Effector memory CD4-positive, alpha-beta T cell (primary cell): ENCODE measurements at places on chromosomes 5 and 9.

DNA sequence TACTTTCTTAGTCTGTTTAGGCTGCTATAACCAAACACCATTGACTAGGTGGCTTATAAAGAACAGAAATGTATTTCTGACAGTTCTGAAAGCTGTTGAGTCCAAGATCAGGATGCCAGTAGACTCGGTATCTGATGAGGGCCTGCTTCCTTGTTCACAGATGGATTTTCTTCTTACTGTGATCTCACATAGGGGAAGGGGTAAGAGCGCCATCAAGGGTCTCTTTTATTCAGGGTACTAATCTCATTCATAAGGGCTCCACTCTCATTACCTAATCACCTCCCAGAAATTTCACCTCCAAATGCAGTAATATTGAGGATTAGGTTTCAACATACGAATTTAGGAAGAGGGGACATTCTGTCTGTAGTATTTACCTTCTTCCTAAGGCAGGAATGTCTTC is 384.0 kb upstream of the DMAC1 start:
- no peaks in the 10 kb centered on the region for H3K36me3 ChIP-seq
- H3K4me3 ChIP-seq: no peak overlapping the region
- no peak overlapping the region for H3K27ac ChIP-seq
- DNase-seq: no peak
- H3K27me3 ChIP-seq: no peaks in the 10 kb centered on the region
- H3K4me1 ChIP-seq: no peaks in the 10 kb centered on the region

DNA sequence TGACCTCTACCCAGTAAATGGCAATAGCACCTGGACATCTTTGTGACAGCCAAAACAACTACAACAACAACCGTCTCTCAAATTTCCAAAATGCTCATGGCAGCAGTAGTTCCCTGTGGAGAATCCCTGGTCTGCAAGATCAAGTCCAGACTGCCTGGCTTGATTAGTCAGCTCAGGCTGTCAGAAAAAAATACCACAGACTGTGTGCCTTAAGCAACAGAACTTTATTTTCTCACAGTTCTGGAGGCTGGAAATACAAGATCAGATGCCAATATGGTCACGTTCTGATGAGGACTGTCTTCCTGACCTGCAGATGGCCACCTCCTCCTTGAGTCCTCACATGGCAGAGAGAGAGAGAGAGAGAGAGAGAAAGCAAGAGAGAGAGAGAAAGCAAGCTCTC is 52.3 kb upstream of the MOCS2 start:
- no peaks in the 10 kb centered on the region for H3K4me1 ChIP-seq
- no peak overlapping the region for H3K4me3 ChIP-seq
- DNase-seq: no peak
- H3K27me3 ChIP-seq: no peaks in the 10 kb centered on the region
- H3K36me3 ChIP-seq: no peaks in the 10 kb centered on the region
- H3K27ac ChIP-seq: no peak overlapping the region

GRCh38 chr9:38212016-38212415 is 143.0 kb upstream of the SHB start:
- H3K4me3 ChIP-seq: no peak overlapping the region
- DNase-seq: no peak
- no peaks in the 10 kb centered on the region for H3K4me1 ChIP-seq

DNA sequence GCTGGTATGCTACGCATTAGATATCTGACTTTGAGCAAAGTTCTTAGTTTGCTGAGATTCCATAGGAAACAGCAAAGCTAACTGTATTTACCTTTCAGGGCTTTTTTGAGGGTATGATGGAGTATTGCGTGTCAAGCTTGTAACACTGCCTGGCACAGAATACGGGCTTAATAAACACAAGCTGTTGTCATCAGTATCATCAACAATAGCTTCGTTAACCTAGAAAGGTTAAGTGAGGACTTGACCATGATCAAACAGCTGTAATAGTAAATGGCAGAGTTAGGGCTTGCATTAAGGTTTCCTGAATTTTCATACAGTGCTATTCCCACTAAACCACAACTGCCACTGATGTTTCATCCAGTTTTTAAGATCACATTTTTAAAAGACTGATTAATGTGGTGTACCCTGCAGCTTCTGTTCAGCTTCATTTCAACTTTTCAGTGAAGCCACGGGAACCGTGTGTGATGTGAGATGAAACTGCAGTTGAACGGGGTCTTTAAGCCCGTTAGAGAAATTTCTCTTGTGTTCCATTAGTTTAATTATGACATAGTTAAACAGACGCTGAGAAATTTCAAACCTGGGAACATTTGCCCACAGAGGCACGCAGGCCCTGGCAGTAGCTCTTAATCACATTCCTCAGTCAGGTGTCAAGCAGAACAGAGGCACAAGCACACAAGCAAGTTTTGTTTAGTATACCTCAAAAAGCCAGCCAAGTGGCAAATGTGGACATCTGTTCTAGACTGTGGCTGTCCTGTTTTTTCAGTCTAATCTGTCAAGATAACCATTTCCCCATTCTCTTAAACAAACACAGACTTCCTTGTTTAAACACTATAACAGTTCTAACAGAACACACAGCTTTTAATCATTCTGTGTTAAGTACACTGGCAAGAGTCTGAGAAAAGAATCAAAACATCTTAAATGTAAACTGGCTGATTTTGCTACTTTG is 147.1 kb downstream of the ZNF608 start:
- H3K27me3 ChIP-seq: no peaks in the 10 kb centered on the region
- H3K4me1 ChIP-seq: no peaks in the 10 kb centered on the region
- H3K4me3 ChIP-seq: no peak overlapping the region
- H3K36me3 ChIP-seq: no peaks in the 10 kb centered on the region
- DNase-seq: no peak
- no peak overlapping the region for H3K27ac ChIP-seq

DNA sequence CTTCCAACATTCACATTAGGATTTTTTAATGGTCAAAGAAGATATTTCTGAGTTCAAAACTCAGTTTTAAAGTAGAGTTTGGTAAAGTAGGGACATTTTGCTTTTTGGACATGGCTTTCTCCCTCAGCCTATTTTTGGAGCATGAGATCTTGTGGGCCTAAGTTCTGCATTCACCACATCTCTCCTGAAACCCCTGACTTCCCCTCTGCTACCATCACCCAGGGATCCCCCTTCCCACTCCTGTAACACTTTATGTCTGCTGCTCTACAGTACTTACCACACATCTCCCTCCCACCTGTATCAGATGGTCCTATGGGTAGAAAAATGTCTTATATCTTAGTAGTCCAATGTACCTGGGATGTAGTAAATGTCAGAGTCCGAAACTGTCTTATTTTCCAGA is 48.2 kb upstream of the JAK2 start:
- no peaks in the 10 kb centered on the region for H3K36me3 ChIP-seq
- DNase-seq: no peak
- H3K4me1 ChIP-seq: peaks cover 14% of the 10 kb centered on the region
- H3K27me3 ChIP-seq: no peaks in the 10 kb centered on the region
- H3K4me3 ChIP-seq: no peak overlapping the region
- no peak overlapping the region for H3K27ac ChIP-seq

- peaks cover 15% of the 10 kb centered on the region for H3K4me1 ChIP-seq
- DNase-seq: no peak
- H3K27me3 ChIP-seq: no peaks in the 10 kb centered on the region
These were observed 1.0 kb downstream of the TBC1D2 start for GRCh38 chr9:98254228-98255060.

DNA sequence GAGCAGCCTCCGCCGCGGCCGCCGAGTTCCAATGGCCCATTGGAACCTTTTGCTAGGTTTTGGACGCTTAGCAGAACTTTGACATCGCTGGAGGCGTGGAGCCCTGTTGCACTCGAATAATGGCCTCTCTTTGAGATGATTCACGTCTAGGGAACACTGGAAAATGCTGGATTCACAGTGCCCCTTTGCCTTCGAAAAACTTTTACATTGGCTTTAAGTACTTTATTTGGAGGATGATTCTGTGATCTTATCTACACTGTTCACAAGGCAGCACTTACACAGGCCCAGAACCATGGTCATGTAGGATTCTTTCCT is 536 bp upstream of the PPIC start:
- H3K27ac ChIP-seq: no peak overlapping the region
- peaks cover 22% of the 10 kb centered on the region for H3K27me3 ChIP-seq
- no peak overlapping the region for H3K4me3 ChIP-seq
- no peak for DNase-seq
- H3K4me1 ChIP-seq: peaks cover 19% of the 10 kb centered on the region

DNA sequence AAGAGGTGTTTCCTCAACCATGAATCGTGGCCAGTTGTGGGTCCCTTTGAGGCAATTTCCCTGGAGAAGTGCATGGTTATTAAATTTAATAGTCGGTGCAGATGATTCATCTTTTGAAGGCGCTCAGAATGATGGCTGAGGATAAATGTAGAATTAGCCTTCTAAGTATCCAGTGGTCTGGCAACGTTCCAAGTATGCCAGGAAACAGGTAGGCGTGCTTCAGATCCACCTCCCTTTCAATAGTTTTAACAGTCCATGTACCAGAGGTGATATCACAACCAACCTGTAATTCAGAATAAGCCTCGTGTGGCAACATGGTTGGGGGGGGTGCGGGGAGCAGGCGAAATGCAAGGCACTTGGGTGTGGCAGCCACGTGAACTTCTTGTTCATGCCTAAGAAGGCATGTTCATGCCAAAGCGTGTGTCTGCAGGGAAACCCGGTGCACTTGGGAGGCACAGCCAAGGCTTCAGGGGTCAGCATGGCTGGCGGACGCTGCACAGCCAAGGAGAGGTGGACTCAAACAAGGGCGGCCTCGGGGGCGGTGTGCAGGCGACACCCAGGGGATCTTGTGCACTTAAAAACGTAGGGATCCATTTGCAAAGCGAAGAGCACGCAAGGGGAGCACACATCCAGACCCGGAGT is 5.2 kb upstream of the NKD2 start:
- H3K36me3 ChIP-seq: no peaks in the 10 kb centered on the region
- peaks cover 8% of the 10 kb centered on the region for H3K27me3 ChIP-seq
- no peak for DNase-seq
- no peak overlapping the region for H3K27ac ChIP-seq
- no peak overlapping the region for H3K4me3 ChIP-seq

GRCh38 chr9:114163517-114163951 is 8.2 kb downstream of the COL27A1 start:
- H3K4me1 ChIP-seq: no peaks in the 10 kb centered on the region
- no peak overlapping the region for H3K27ac ChIP-seq
- no peaks in the 10 kb centered on the region for H3K27me3 ChIP-seq

DNA sequence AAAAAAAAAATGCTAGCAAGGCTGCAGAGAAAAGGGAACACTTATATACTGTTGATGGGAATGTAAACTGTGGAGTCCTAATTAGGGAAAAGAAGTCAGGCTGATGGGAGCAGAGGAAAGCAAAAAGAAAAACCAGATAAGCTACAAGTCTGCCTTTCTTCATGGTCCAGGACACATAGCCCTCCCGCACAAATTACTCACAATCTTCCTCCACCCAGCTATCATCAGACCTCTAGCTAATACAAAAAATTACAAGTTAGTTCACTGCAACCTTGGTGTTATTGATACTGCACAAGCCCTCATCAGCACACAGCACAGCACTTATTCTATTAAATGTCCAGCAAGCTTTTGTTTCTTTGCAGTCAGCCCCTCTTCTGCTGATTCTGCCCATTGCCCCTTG is 186.0 kb upstream of the ADRA1B start:
- no peaks in the 10 kb centered on the region for H3K27me3 ChIP-seq
- H3K27ac ChIP-seq: no peak overlapping the region
- no peaks in the 10 kb centered on the region for H3K36me3 ChIP-seq
- no peaks in the 10 kb centered on the region for H3K4me1 ChIP-seq
- no peak for DNase-seq

DNA sequence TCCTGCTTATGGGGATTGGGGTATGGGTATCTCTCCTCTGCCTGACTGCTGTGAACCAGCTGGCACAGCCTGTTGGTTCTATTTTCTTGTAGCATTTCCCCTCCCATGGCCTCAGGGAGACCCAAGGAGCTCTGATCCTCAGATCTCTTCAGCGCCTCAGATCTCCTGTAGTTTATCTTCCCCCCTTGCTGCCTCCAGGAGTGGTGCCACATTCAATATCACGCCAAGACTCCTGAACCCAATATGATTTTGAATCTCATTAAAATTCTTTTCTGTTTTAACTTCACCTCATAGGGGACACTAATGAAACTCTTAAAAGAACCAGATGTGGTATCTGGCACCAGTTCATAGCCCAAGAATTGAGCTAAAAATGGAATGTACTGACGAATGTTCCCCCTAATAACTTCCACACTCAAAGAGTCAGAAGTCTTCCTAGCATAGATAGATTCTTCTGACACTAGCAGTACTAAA is 59.6 kb upstream of the LIFR start:
- H3K27me3 ChIP-seq: no peaks in the 10 kb centered on the region
- no peaks in the 10 kb centered on the region for H3K36me3 ChIP-seq
- DNase-seq: no peak

DNA sequence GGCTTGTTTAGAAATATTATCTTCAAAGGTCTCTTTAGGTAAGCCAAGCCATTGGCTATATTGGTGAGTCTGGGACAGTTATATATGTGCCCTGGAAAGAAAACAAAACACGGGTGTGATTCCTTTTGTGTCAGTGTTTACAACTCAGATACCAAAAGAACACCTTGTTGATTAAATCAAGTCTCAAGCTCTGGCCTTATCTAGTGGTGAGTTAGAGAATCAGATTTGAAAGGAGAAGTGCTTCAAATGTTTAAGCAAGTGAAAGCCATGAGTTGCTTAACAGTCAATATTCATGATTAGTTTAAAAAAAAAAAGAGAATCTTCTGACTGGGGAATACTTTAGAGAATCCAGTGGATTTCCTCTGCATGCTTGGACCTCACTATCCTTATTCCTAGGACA is 68.3 kb downstream of the IQGAP2 start:
- peaks cover 35% of the 10 kb centered on the region for H3K4me1 ChIP-seq
- peak overlapping the region; percentile 28 for H3K27ac ChIP-seq
- H3K27me3 ChIP-seq: no peaks in the 10 kb centered on the region

DNA sequence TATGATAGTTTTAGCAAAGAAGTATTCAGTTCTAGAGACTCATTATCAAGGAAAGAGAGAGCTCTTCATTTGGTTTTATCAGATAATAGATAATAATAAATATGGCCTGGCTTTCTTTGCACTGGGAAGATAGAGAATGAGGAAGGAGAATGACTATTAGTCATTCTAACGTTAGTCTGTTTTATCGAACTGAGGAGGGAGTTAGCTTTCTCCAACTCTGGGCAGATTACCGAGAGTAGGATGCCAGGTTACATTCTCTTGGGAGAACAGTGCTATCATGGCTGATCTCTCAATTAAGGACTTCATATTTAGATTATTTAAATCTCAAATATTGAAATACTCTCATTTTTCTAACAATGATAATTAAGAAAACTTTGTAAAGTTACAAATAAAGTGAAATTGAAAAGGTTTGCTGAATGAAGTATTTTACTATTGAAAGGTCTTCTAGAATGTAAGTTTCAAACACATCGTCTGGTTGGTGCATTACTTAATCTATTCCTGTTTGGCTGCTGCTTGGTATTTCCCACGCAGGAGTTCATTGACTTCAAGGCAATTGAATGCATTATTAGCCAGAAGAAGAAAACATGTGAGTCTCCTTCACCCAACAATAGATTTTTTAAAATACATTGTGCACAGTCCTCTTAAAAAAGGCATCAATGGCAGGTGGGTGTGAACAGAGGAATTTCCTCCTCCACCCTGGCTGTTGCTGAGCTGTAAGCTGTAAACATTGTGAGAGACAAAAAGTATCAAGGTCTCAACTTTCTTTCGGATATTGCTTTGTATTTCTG is 140.8 kb downstream of the C9orf152 start:
- H3K27ac ChIP-seq: no peak overlapping the region
- DNase-seq: no peak
- H3K4me1 ChIP-seq: no peaks in the 10 kb centered on the region
- H3K27me3 ChIP-seq: no peaks in the 10 kb centered on the region
- no peak overlapping the region for H3K4me3 ChIP-seq
